ENCODE measurements at places on chromosomes 4 and X.

- DNase-seq = no peak
Observed at GRCh38 chrX:130539721-130540321, 138.0 kb downstream of the RBMX2 start.

DNA sequence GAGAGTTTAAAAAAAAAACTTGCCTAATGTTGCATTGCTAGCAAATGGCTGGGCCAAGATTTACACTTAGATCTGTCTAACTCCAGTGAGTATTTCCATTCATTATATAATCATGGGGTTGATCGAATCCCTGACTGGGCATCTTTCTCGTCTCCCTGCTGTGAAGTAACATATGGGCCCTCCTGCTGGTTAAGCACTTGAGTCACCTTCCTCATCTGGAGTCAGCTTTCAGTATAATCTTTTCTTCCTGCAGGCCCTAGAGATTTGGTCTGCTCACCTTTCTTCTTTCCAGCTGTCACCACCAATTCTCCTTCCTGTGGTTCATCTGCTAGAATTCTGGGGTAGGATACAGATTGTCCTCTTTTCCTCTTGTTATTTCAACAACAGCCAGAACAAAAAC, 41.6 kb downstream of the TIGD2 start:
- DNase-seq = no peak

DNA sequence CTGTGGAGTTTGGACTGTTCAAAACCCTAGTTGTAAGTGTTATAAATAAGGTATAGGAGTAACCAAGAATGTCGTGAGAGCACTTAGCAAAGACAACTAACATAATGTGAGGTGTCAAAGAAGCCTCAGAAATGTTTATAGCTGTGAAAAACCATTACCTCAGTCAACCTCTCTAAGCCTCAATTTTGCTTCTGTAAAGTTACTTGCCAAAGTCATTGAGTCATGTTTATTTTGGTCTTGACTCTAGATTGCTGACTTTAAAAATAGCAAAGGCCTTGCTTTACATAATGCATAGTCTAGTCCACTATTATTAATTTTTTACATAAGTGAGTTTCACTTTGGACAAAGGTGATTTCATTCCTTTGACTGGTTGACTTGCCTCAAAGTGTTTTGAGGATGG, 257.6 kb upstream of the CXXC4 start:
- DNase-seq = no peak

- no peak for DNase-seq
Observed at GRCh38 chrX:68894513-68895340, 65.9 kb downstream of the EFNB1 start.

DNA sequence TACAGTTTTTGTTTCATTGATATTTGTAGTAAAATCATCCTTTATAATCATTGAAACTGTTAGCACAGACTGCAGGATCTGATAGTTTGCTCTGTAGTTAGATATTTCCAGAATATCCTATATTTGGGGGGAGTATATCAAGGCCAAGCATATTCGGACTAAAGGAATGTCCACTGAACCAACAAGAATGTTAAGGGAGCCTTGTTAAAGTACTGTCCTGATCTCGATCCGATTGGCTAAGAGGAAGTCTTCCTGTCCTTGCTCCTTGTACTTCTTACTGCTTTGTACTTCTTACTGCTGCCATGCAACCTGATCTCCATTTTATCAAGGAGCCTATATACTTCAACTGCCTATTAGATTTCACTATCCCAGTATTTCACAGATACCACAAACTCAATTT, 449.3 kb downstream of the RPA4 start:
- DNase-seq = no peak
